ENCODE measurements at places on chromosomes 7 and 10. TPM values are rescaled to one million over a fixed set of nuclear protein-coding genes. Genes with fewer than 3 reads are reported as not detected.

DNA sequence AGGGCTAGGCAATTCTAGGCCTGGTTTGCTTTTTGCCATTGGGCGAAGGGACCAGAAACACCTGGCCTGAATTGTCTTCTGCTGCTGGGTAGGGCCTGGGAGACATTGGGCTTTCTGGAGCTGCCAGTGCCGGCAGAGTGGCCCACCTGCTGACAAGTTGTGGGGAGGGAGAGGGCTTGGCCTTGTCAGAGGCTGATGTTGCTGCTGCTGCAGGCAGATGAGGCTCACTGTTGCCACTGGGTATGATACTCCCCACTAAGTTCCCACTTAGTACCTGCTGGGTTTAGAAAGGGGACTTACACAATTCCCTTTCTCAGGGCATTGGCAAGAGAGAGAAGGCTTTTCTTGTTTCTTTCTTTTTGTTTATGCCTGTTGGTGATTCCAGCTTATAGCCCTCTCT lies 289.6 kb upstream of the NPVF start:
- DNase-seq, result no peak

GRCh38 chr7:81627536-81628287 lies 142.1 kb downstream of the HGF start:
- DNase-seq, result no peak

GRCh38 chr7:130393841-130394411 lies 13.6 kb downstream of the CPA1 start:
- DNase-seq, result no peak

DNA sequence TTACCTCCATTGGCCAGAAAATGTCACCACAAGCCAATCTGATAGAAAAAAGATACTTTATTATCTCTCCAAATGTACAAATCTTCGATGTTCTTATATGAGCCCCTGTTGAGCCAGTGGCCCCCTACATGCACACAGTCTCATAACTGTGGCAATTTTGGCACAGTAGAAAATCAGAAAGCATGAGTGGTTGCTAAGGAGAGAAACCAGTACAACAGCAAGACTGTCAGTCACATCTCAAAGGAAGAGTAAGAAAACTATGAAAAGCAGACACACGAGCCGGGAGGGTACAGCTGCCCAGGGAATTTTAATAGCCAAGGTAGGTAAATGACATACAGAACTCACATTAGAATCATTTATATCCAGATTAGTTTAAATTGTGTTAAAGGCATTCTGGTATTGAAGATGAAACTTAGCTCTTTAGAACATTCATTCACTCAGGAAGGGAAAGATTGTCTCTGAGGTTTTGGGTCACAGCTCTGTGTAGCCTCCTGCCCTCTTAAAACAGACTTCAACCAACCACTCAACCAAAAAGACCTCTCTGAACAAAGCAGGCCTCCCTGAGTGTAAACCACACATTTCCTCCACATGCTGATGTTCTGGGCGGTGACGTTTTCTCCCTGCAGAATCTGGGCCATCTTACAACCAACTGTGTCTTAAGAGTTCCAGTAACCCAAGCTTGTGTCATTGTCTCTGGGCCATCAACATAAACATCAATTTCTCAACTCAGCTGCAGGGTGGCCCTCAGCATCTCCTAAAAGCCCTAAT lies 80.8 kb upstream of the ADAM12 start:
- DNase-seq, result no peak

GRCh38 chr7:14888962-14889361 lies 13.6 kb downstream of the DGKB start:
- no peak for DNase-seq

GRCh38 chr10:24384954-24385353 lies 176.0 kb downstream of the KIAA1217 start:
- no peak for DNase-seq

DNA sequence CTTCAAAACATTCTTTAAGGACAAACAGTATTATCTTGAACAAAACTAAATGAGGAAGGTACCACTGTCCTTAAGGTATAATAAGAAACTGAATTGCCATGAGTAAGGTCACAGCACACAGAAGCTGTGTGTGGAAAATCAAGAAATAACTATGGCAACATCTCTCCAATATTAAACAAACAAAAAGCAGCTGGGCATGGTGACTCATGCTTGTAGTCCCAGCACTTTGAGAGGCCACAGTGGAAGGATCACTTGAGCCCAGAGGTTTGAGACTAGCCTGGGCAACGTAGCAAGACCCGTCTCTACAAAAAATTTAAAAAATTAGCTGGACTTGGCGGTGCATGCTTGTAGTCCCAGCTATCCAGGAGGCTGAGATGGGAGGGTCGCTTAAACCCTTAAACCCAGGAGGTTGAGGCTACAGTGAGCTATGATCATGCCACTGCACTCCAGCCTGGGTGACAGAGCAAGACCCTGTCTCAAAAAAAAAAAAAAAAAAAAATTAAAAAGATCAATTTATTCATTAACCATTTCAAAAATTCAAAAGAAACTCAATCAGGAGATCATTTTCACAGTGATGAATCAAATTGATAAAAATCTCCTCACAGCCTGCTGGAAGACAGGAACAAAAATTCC lies 195.4 kb downstream of the SKIDA1 start:
- no peak for DNase-seq

- DNase-seq, result no peak
Measured at GRCh38 chr7:96322373-96322695, 436 bp upstream of the SLC25A13 start.

GRCh38 chr7:137546671-137547070 lies 203.1 kb upstream of the PTN start:
- no peak for DNase-seq

DNA sequence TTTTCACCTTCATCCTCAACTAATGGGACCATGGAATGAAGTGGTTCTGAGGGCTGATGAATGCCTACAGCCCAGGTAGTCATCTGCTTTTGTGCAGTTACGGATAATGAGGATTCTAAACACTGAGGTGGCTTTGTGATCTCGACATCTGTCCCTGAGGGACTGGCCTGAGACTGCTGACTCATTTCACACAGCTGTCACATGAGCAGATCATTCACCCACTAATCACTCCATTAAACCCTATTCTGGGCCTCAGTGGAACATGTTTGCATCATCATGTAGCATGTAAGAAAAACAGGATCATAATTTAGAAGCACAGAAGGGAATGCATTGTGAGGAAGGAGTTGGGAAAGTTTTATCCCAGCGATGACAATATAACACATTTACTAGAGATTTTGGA lies 79.4 kb upstream of the FEZF1 start:
- no peak for DNase-seq

- no peak for DNase-seq
Measured at GRCh38 chr10:29214551-29214950, 74.3 kb upstream of the LYZL1 start.

DNA sequence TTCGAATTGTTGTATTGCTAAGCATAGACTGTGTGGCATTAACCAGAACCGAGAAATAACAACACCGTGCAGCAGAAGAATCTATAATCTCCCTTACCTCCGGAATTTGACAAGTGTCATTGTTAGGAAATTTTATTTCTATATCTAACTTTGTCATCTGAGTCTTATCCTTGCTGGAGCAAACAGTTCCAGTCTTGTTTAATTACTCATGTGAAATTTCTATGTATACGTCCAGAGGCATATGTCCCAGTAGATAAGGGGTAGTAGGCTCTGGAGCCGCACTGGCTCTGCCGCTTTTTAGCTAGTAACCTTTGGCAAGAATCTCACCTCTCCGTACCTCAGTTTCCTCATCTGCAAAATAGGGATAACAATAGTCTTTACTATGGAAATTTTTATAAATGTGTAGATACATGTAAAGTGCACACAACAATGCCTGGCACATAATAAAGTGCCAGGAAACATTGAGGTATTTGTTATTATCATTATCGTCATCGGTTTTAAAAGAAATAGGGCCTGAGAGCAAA lies 228.6 kb downstream of the VTI1A start:
- no peak for DNase-seq

VAX1 gene
- not detected for total RNA-seq

CDK1 gene
- 109 TPM for total RNA-seq

FAM237B gene
- total RNA-seq, result not detected

All from activated T-cell treated with anti-CD3 and anti-CD28 coated beads, Interleukin-2, amount 50 U/mL, for 72 hours (primary cell).